ENCODE measurements at places on chromosomes 4 and X.

DNA sequence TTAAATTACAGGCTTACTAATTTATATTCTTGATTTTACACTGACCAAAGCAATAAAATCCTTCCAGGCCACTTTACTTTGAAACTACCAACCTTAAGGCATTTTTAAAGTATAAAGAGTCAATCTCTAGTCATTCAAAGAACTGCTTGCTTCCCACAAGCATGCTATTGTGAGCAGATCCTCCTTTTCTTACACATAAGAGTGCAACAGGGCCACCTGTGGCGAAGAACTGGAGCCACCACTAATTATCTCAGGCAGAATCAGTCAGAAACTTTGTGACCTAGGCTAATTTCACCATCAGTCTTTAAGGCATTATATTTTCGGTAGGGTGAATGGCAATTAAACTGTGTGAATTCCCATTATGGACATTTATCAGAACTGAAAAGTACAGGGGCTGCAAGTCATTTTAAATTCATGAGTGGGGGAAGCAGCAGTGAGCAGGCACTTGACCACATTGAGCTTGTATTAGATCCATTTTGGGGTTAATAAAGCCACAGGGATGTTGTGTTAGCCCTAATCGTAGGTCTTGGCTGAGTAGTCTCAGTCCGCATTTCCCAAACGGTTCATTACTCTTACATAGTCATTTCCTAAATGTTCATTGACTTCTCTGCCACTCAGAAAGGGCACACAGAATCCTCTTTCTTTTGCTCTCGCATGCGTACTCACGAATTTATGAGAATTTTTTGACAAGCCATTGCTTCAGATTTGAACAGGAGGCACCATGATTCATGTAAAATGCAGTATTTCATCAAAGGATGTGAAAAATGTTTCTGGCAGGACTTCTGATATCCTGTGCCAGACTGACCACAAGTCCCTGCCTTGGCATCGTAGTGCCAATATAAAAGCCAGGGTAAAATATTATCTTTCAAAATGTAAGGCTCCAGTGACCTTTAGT is 39.8 kb downstream of the NPY2R start:
- DNase-seq, result no peak

DNA sequence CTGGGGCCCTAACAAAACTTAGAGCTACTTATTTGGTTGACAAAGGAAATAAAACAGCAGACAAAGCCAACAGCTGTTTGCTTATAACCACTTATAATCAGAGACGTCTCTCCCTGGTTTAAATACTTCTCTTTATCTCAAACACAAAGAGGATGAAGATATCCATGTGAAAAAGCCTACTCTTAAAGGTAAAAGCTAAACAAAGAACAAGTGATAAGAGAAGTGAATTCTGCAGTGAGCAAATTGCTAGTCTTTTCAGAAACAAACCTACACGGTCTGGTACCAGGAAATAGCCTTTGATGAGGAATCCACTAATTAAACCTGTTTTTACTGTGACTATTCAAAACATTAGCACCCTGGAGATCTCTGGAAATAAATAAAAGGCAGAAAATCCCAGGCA is 46.7 kb downstream of the GRIA3 start:
- DNase-seq, result no peak

DNA sequence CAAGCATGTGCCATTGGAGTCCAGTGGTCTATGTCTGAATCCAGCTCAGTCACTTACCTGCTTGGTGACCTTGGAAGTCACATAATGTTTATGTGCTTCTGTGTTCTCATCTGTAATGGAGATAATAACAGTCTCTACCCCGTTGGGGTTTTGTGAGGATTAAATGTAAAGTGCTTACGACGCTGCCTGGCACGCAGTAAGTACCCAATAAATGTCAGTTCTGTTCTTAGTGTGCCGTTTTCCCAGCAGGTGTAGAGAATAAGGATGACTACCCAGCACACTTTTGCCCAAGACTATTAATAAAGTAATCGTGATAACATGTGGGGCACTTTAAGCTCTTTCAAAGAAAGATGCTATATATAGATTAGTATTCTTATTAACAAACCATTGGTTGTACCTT is 56.7 kb downstream of the MTM1 start:
- no peak for DNase-seq

GRCh38 chrX:141669689-141670088 is 28.9 kb downstream of the SPANXD start:
- DNase-seq, result no peak

DNA sequence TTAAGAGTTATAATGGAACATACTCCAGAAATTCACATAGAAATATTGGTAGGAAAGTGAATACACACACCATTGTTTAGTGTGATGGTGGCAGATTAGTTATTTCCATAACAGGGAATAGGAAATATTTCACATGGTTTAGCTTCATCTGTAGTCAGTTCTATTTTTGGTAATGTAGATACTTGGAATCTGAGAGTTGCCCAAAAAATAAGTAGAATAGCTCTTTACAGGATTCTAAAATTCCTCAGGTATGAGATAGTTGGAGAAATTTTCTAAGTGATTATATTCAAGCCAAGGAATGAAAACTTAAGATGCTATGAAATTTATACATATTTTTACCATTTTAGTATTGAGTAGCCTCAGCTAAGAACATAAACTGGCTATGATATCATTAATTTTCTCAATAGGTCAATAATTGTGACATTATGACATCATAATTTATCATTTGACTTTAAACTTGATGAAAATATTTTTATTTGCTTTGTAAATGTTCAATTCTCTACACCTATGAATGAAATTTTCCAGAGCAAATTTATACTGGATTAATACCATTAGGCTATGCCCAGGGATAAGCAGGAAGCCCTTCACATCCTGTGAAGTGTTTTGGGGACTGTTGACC is 35.8 kb downstream of the CPEB2 start:
- no peak for DNase-seq

- no peak for DNase-seq
Observed at GRCh38 chr4:154692304-154692818, 51.4 kb upstream of the LRAT start.

DNA sequence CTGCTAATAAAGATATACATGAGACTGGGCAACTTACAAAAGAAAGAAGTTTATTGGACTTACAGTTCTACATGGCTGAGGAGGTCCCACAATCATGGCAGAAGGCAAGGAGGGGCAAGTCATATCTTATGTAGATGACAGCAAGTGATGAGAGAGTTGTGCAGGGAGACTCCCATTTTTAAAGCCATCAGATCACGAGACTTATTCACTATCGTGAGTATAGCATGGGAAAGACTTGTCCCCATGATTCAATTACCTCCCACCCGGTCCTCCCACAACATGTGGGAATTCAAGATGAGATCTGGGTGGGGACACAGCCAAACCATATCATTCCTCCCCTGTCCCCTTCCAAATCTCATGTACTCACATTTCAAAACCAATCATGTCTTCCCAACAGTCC is 50.9 kb upstream of the GRID2 start:
- no peak for DNase-seq

DNA sequence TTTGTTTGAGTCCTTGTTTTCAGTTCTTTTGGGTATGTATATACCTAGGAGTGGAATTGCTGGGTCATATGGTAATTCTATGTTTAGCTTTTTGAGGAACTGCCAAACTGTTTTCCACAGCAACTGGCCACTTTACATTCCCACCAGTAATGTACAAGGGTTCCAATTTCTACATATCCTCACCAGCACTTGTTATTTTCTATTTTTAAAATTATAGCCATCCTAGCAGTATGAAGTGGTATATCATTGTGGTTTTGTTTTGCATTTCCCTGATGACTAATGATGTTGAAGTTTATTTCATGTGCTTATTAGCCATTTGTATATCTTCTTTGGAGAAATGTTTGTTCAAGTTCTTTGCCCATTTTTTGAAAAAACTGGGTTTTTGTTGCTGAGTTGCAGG is 39.6 kb downstream of the TMEM164 start:
- DNase-seq, result no peak

- no peak for DNase-seq
Observed at GRCh38 chr4:26083987-26084386, 170.0 kb downstream of the SMIM20 start.

DNA sequence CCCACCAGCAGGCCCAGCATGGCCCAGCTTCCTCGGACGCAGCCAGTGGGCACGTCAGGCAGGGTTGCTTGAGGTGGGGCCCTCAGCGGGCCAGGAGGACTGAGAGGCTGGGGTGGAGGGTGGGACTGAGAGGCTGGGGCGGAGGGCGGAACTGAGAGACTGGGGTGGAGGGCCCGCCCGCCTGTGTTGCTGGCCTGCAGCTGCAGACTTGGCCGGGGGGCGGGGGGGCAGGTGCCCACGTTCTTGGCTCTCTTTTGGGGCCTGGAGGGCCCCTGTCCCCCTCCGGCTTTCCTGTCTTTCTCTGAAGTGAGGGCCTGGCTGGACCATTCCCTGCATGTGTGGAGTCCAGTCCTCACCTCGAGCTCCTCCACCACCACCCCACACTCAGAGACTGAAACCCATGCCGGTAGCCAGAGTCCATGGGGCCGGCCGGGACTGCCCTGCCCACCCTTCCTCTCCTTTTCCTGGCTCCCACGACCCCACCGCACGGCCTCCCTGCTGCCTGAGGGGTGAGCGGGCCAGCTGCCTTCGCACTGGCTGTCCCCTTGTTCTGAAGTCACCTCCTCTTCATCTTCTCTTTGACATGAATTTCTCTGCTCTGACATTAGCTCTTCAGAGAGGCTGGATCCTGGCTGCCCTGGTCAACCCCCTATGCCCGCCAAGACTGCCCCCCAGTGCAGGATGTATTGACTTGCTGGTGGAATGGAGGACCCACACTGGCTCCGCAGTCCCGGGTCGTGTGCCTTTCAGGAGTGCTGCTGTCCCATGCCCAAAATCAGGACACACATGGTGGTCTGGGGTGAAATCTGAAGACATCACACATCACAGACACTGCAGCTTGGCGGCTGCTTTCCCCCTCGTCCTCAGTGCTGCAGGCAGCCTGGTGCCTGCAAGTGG is 10.1 kb upstream of the NKX1-1 start:
- DNase-seq, result no peak

DNA sequence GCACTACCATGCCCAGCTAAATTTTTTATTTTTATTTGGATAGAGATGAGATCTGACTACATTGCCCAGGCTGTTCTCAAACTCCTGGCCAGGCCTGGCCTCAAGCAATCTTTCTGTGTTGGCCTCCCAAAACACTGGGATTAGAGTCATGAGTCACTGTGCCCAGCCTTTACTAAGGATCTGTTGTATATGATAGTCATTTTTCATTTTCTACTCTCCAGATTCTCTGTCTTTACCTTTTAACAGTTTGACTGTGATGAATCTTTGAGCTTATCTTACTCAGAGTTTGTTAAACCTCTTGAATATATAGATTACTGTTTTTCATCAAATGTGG is 161.8 kb downstream of the FNIP2 start:
- no peak for DNase-seq

- no peak for DNase-seq
Observed at GRCh38 chr4:72987741-72988729, 81.5 kb downstream of the COX18 start.

DNA sequence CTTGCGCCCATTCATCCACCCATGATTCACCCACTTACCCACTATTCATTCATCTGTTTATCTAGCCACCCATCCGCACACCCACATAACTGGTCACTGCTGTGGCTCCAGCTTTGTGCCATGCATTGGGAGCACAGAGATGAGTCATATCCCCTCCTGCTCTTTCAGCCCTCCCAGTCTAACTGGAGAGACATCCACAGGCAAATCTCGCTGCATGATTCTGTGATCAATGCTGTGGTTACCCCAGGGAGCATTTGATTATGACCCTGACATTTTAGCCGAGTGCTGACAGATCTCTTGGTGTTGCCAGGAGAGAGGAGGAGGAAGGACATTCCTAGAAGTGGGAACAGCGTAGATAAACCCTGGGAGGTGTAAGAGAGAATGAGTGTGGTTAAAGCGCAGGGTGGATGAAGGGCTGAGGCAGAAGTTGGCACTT is 10.4 kb upstream of the PORCN start:
- DNase-seq, result no peak

- DNase-seq, result no peak
Observed at GRCh38 chrX:108310506-108310905, 127.7 kb downstream of the COL4A6 start.

DNA sequence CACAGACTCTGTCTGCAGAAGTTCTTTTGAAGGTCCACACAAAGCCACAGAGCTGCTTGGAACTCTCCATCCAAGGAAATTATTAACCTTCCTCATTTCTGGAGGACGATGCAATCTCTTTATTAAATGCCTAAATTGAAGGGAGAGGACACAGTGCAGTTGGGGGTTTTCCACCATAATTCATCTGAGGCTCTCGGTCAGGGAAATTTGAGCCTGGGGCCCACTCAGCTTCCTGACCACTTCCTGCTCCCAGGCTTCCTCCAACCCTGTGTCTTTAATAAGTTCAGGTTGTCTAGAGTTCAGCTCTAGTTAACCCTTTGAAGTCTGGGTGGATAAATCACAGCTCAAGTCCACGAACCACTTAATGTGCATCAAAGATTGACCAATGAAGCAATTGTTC is 58.5 kb downstream of the PRPS1 start:
- DNase-seq, result no peak

- DNase-seq, result no peak
Observed at GRCh38 chr4:75630174-75630936, at the start of gene CDKL2. CDKL2 (minus strand) TSS chr4:75630528; CDS start chr4:75625988, 4,540 bp downstream.

DNA sequence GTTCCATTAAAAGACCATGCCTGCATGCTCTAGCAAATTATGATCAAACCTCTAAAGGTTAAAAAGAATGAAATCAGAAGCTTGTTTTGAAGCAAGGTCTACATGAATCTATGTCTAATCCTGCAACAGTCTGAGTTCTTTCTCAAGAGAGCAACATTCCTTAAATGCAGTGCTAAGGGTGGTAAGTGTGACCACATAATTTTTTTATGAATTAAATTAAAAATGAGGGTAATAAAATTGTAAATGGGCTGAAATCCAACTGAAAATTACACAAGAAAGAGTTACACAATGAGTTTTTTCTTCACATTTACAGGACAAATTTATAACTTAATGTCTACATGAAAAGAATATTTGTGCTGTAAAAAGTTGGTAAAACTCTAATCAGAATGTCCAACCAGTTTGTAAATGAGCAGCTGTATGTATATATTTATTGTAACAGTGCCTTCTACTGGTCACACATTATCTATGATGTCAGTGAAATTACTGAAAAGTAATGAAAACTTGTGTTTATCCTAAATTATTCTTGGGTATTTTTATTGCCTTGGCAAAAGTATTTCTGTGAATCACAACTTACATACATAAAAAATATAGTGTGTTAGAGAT is 336.3 kb upstream of the PITX2 start:
- DNase-seq, result no peak

GRCh38 chr4:150104404-150105027 is 26.3 kb downstream of the DCLK2 start:
- DNase-seq, result no peak

GRCh38 chr4:138598226-138598625 is 356.1 kb upstream of the SLC7A11 start:
- no peak for DNase-seq

DNA sequence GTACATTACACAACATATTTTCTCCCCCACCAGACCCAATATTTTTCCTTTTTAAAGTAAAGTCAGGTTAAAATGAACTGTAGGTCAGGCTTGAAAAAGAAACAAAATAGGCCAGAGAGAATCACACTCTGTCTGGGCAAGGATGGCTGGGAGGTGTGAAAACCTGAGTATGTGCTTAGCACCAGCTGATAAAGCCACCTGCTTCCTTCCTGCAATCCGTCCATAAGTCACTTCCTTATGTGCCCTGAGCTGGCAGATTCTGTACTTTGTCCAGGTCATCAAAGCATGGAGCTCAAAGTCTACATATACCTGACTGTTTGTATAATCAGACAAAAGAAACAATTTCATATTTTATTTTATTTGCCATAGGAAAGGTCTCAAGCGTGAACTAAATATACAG is 37.7 kb downstream of the ANTXR2 start:
- DNase-seq, result no peak

Data from renal cortex interstitium (tissue), 15 donors.